ENCODE measurements at places on chromosomes 7 and 10.

GRCh38 chr10:50990568-50991455 lies 83.5 kb upstream of the PRKG1 start:
- DNase-seq, result no peak

DNA sequence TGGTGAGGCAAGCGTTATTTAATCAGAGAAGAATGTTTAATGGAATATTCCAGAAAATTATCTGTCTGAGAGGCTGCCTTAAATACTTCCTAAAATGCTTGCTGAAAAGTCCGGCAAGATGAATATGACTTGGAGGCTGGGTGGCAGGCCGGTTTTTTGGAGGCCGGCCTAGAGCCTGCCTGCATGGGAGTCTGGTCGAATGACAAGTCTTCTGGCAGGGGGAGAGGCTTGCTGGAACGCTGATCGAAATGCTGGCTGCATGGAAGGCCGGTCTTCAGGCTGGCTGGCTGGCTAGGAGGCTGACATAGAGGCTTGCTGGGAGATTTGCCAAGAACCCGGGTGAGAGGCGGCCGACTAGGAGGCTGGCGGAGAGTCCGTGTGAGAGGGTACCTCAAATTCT lies 135.7 kb downstream of the OR13A1 start:
- DNase-seq, result no peak

- no peak for DNase-seq
These were observed 252.3 kb upstream of the KLF14 start for GRCh38 chr7:130986261-130986690.

DNA sequence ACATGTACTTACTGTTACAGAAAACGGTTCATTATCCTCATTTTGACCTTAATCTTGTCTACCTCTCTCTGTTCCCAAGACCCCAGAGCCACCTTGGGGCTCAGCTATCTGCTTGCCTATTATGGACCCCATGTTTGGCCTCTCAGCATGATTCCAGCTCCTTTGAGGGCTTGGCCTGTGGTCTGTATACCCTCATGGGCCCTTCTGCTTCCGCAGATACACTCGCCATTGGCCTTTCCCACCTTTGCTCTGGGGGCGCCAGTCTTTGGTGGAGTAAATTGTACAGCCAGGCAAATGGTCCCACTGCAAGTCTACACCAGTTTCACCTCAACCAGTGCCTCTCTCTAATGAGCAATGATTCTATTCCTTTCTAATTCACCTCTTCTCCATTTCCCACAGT lies 109.2 kb upstream of the ZNF746 start:
- no peak for DNase-seq

Data from GM12878 (cell line).